ENCODE measurements at places on chromosomes 6 and 20.

DNA sequence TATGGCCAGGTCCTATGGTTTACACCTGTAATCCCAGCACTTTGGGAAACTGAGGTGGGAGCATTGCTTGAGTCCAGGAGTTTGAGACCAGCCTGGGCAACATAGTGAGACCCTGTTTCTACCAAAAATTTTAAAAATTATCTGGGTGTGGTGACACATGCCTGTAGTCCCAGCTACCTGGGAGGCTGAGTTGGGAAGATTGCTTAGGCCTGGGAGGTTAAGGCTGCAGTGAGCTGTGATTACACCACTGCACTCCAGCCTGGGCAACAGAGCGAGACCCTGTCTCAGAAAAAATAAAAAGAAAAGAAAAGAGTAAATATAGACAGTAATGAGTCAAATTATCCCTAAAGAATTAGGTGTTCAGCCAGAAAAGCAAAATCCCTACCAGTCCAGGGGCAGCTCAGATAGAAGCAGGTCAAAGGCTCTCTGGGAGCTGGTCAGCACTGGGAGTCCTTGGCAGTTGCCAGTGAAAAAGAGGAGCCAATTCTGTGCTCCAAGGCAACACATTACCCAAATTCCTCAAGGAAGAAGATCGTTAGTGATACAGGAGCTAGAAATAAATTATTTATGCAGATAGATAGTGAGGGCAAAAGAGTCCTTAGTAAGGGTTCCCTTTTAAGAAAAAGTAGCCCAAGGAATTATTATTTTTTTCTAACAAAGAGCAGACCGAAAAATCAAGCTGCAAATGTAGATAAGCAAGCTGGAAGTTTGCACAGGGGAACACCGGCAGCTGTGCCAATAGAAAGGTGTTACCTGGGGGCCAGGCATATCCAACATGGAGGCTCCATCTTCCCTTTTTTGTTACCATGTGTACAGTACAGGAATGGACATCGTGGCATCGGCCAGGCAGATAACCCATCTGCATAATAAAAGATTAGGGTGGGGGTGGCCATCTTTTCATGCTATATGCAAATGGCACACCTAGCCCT, 31.4 kb upstream of the SEC63 start:
- no peak for DNase-seq

- peak; percentile 33 for DNase-seq
Measured at GRCh38 chr6:169527306-169527705, 174.5 kb downstream of the WDR27 start.

- DNase-seq: no peak
Measured at GRCh38 chr6:159267165-159267564, 98.0 kb downstream of the FNDC1 start.

DNA sequence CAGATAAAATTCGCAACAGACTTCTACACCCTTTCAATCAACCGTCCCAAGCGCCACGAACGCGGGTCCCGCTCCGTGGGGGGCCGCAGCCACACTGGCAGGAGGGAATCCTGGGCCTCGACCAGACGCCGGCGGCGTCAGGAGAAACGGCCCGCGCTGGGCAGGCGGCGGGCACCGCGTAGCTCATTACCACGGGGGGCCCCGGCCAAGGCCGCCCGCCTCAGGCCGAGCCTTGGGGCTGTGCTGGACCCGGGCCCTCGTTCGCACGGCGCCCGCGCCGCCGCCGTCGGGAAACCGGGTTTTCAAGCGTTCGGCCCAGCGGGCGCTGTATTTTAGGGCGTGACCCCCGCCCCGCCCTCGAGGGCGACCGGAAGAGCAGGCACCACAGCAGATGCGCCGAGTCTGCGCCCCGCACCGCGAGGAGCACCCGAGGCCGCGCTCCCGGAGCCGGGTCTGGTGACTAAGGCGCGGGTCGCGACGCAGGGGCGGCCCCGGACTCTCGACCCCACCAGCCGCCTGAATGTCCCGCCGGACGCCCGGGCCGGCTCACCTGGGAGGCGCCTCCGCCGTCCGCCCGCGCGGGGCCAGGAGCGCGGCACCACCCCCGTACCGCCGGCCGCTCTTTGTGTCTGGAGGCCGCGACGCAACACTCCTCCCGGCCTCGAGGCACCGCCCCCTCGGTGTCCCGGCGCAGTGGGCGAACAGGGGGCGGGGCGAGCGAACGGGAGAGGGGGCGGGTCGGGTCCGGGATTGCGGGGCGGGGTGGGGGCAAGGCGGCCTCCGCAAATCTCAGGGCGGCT, at the start of gene NINL:
TSS of gene NINL (minus strand) at position 627 of the 800 bp plus-strand sequence. CDS start 58,944 bp downstream, outside the sequence.
- DNase-seq: peak; percentile 55

DNA sequence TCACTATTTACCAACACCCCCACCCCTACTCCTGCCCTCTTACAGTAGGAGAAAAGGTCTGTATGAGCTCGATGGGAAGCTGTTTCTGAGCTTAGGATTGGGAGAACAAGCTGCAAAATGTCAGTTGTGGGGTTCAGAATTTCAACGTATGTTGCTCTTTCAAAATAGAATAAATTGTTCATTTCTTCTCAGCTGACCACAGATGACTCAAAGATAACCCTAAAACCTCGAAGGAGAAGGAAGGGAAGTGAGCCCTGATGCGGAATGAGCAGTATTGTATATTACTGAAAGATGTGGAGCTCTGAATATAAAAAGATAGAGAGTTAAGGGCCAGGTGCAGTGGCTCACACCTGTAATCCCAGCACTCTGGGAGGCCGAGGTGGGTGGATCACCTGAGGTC, 35.9 kb upstream of the MYLIP start:
- no peak for DNase-seq

- DNase-seq: no peak
Measured at GRCh38 chr6:43452896-43453295, 2.5 kb downstream of the DLK2 start.

- DNase-seq: no peak
Measured at GRCh38 chr6:30462482-30462881, 26.8 kb upstream of the HLA-E start.

DNA sequence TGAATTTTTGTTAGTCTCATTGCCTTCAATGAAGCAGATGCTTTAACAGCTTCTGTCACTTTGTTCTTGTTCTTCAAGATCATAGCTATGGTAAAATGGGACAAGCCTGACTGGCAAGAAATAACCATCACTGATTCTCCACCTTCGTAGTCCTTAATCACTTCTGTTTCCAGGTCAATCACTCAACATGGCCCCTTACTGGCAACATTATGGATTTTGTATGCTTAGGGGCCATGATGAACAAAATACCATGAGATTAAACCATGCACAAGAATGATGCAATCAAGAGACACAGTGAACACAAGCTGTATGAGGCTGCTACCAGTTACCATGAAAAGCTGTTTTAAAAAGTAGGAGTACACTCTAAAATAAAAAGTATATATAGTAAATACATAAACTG, 32.8 kb downstream of the ADNP start:
- DNase-seq: no peak

DNA sequence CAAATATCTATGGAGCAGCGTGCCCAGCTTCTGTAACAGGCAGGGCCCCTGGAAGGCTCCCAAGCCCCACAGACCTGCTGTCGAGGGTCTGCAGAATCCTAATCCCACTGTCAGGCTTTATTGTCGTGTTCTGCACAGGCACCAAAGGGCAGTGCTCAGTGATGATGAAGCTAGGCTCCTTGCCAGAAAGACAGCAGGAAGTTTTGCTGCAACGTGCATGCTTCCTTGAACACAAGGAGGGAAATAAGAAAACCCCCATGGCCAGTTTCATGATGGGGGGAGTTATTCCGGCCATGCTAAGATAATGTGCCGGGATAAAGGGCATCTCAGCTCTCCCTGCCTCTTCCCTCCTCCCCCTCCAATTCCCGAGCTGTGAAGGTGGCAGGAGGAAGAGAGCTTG, 109.4 kb upstream of the KCNG1 start:
- peak; percentile 34 for DNase-seq

DNA sequence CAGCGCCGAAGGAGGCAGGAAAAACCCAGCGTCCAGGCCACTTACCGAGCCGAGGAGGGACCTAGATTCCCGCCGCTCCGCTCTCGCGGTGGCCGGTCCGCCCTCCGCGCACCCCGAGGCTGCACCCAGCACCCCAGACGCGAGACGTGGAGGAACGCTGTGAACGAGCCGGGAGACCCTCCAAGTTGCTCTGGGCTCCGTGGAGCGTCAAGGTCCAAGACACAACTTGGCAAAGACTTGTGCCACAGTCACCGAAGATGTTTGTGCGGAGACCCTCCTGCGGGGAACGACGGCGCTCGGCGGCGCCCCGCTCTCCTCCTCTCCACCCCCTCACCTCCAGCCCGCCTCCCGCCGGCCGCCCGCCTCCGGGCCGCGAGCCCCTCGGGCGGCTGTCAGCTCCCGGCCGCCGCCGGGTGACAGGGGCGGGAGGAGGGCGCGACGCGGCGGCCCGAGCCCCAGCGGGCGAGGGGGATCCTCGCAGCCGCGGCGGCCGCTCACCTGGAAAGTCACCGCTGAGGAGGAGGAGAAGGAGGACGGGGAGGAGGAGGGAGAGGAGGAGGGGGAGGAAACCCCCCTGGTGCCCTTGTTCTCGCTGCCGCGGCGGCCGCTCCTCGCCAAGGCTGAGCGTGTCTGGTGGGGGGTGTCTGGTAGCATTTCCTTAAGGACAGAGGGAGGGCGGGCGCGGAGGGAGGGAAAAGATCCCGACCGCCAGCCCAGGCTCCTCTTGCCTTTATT, 637 bp upstream of the HIVEP2 start:
- no peak for DNase-seq

DNA sequence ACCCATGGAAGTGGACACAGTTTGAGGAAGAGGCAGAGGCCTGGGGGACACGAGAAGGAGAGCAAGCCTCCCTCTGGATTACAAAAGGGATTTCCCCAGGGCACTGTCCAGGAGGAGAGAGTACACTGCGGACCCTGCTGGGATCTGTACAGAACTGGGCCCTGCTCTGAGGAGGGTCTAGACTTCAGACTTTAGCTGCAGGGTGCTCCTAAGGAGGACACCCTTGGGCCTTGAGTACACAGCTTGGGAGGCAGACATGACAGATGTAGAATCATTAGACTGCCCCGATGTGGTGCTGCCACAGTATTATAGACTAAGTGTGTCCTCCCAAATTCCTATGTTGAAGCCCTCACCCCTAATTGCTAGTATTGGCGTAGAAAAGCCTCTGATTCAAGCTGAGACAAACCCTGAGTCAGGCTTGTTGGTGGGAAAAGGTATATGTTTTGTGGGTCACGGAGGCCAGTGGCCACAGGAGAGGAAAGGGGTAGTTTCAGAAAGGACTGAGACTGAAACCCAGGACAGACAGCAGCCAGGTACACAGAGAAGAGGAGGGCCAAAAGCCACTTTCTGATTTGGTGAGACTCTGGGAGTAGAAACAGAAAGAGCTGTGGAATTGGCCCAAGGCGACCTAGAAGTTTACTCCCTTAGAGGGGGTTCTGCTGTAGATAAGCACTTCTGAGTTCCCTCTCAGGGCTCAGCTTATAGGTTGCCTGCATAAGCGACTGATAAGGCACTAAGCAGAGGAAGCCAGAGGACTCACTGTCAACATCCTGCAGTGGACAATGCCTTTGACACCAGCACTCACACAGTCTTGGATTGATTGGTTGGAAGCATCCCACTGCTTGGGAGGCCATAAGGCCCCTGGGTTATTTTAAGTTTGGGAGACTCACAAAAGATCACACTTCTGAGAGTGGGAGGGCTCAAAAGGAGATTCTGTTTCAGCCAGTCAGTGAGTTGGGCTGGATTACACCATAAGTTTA, 16.5 kb upstream of the SH3BGRL2 start:
- no peak for DNase-seq

GRCh38 chr6:14193524-14193923, 76.0 kb downstream of the CD83 start:
- DNase-seq: no peak

DNA sequence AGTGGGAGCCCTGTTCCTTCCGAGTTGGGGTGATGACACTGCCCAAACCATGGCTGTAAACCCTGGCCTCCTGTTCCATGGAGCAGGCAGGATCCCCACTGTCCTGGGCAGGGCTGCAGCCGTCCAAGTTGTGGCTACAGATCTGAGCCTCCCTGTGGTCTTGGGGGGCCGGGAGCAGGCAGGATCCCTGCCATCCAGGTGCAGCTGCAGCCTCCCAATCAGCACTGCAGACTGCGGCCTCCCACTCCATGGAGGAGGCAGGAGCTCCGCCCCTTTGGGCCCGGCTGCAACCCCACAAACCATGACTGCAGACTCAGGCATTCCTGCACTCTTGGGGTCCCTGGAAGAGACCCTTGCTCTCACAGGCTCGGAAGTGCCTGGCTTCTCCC, 872.1 kb upstream of the GJE1 start:
- no peak for DNase-seq

GRCh38 chr20:35225319-35226125, 968 bp upstream of the MMP24 start:
- no peak for DNase-seq

Data from astrocyte of the spinal cord (primary cell).